ENCODE measurements at places on chromosomes 6 and 20.

GRCh38 chr6:45480752-45481415 is 103.2 kb upstream of the SUPT3H start:
- no peak for DNase-seq

DNA sequence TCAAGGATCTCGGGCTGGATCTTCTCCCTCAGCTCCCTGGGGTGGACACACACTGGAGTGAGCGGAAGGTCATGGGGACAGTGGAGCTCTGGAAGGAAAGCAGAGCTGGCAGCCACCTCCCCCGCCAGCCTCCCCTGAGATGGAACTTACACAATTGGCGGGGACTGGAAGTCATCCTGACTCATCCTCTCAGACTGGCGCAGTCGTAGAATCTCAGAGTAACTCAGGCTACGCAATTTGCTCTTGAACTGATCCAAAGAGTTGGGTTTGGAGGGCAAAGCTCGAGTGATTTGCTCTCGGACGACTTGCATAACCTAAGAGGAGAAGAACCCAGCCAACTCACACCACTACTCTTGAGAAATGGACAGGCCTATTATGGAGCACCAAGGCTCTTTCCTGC is 34.8 kb downstream of the ELMO2 start:
- DNase-seq, result no peak

GRCh38 chr6:122567034-122567433 is 43.2 kb upstream of the PKIB start:
- DNase-seq, result no peak

DNA sequence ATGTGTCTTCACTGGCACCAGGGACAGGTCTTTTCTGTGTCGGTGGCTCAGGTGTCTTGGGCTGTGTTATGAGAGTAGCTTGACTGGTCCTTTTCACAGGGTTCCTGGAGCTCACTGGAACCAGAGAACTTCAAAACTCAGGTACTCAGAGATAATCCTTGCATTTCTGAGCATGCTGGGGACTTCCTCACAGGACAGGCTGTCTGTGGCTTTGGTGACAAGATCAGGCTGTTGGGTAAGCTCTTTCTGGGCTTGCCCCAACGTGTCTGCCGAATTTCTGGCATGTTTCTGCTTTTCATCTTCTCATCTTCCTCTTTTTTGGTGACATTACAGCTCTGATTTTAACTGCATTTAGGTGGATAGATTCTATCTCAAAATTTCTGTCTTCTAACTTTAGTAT is 270.0 kb downstream of the CDH26 start:
- no peak for DNase-seq

DNA sequence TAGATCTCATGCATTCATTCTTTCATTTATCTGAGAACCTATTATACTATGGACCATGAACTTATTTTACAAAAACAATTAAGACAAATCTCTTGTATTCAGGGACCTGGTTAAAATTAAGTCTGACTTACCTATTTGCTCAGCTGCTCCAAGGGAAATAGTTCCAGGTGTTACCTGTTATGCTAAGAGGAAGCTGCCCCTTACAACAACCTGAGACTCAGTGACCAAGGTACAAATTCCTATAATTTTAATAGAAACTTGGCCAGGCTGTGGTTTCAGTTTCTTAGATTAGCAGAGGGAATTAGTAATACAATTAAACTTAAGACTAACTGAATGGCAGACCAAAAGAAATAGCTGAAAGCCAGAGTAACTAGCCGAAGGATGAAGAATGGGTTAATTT is 48.2 kb upstream of the GMPR start:
- no peak for DNase-seq

DNA sequence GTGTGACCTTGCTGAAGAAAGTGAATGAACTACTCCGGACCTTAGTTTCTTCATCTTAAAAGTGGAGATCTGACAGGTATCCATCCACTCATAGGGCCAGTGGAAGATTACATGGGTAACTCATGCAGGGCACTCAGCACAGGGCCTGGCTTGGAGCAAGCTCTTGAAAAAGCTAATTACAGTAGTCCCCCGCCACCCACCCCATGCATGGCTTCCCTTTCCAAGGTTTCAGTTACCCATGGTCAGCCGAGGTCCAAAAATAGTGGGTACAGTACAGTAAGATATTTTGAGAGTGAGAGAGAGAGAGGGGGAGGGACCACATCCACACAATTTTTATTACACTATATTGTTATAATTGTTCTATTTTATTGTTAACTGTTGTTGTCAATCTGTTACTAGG is 7.1 kb upstream of the PMEPA1 start:
- no peak for DNase-seq

- no peak for DNase-seq
Observed at GRCh38 chr6:144262470-144263369, 22.4 kb upstream of the UTRN start.

- no peak for DNase-seq
Observed at GRCh38 chr6:162907876-162908481, 180.2 kb downstream of the PACRG start.

GRCh38 chr6:87101067-87101466 is 6.2 kb upstream of the CGA start:
- DNase-seq, result no peak

DNA sequence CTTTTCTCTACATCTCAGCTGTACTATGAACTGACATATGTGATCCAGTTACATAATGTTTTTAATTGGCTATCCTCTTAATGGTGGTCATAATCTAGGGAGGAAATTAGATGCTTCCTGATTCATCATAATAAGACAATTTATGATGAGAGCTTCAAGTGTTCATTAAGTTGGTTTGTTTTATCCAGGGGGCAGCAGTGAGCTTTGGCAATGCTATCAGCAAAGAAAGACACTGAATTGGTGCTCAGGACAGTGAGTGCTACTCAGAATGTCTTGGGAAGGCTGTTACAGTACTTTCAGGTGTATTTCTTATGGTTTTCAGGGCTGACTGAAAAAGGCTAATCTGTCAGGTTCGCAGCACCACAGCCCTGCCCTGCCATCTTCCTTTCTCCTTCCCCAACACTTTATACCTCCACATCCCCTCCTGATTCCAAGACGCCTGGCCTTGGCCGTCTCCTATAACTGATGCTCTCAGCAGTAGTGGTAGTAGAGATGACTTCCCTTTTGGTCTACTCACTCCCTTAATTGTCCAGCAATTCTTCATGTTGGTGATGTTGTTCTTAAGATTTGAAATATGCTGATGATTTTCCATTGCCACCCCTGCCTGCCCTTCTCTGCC is 67.0 kb upstream of the TNFAIP3 start:
- no peak for DNase-seq

DNA sequence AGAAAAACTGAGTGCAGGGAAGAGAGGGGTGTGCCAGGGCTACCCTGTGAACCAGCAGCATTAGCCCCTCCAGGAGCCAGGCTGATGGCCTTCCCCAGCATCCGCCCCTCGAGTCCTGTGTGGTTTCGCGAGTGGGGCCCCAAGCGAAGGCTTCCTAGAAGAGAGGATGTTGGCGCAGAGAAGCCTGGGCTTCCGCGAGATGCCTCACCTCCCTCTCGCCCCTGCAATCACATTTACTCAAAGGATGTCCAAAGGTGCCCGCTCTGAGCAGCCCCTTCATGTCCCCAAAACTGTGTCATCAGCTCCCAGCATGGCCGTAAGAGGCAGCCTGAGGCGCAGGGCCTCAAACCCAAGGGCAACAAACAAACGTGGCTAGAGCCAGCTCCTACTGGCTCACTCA is 111.7 kb downstream of the PREX1 start:
- peak; percentile 50 for DNase-seq

- no peak for DNase-seq
Observed at GRCh38 chr6:63440594-63440993, 120.8 kb upstream of the LGSN start.

DNA sequence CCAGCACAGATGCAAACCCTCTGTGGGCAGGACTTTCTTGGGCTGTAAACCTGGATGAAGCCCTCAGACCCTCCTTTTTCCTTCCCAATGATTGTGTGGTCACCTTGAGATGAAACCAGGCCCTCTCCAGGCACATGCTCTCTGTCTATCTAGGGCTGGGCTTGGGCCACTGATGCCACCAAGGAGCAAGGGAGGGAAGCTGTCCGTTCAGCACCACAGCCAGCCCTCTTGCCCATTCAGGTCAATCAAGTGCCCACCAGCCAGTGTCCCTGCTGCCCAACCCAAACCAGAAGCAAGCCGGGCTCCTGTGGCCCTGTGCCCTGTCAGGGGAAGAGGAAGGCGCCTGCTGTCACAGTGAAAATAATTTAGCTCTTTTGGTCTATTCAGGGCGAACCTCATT is 8.0 kb downstream of the STMN3 start:
- no peak for DNase-seq

DNA sequence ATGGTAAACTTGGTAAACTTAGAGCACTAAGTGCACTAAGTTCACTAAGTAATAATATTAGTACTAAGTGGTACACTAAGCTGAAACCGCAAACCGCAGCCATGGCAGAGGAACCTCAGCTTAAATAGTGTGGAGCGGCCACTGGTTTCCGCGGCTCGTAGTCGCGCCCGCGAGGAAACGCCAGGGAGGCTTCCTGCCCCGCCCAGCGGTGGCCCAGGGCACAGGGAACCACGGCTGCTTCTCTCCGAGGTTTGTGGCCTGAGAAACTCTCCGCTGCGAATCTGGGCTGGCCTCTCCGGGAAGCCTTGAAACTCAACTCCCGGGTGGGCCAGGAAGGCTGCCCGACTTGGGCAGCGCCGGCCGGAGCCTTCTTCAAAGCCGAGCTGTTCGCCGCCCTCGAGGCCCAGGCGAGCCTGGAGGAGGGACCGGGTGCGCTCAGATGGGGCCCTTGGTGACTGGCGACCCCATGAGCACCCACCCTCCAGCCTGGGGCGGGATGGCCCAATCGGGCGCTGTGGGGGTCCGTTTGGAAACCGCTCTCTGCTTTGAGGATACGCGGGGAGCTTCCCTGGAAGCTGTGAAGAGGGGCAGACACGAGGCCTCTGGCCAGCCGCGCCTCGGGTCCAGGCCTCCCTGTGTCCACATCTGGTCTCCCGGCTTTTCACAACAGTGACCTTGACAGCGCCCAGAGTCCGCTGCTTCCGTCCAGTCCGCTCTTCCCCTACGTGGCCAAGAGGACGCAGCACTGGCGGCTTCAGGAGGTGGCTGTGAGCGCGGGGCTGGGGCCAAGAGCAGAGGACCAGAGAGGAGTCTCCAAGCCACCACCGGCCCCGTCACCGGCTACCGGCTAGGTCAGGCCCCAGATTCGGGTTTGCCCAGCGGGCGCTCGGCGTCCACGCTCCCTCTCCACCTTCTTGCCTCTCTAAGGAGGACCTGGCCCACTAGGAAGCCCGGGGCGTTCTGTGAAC is 25.4 kb upstream of the HLA-E start:
- DNase-seq, result peak; percentile 51

DNA sequence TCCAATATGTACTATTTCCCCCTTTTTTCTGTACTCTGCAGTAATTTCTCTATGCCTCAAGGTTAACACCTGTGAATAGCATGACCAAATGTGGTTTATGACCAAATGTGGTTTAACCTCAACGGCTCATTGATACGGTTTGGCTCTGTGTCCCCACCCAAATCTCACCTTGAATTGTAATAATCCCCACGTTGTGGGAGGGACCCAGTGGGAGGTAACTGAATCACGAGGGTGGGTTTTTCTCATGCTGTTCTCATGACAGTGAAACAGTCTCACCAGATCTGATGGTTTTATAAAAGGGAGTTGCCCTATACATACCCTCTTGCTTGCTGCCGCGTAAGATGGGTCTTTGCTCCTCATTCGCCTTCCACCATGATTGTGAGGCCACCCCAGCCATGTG is 18.7 kb downstream of the DEK start:
- DNase-seq, result no peak

GRCh38 chr20:62314339-62314638 is 11.5 kb downstream of the ADRM1 start:
- no peak for DNase-seq

GRCh38 chr6:71197780-71198179 is 90.8 kb upstream of the OGFRL1 start:
- DNase-seq, result no peak

- DNase-seq, result no peak
Observed at GRCh38 chr20:6562111-6562510, 205.4 kb upstream of the BMP2 start.

DNA sequence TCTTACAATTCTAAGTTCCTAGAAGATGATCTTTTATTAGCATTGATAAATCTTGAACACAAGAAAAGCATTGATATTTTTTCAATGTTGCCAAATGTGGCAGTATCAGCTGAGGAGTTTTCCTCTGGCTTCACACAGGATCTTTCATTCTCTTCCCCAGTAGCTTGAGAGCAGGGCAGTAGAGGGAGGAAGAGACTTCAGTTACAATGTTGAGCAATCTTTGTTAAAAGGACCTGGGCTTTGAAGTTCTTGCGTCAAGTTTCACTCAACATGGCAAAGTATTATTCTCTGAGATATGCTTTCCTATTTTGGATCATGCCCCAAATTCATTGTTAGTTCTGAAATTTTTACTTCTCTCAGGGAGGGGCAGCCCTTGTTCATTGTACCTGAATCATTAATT is 238.0 kb downstream of the COL12A1 start:
- no peak for DNase-seq

DNA sequence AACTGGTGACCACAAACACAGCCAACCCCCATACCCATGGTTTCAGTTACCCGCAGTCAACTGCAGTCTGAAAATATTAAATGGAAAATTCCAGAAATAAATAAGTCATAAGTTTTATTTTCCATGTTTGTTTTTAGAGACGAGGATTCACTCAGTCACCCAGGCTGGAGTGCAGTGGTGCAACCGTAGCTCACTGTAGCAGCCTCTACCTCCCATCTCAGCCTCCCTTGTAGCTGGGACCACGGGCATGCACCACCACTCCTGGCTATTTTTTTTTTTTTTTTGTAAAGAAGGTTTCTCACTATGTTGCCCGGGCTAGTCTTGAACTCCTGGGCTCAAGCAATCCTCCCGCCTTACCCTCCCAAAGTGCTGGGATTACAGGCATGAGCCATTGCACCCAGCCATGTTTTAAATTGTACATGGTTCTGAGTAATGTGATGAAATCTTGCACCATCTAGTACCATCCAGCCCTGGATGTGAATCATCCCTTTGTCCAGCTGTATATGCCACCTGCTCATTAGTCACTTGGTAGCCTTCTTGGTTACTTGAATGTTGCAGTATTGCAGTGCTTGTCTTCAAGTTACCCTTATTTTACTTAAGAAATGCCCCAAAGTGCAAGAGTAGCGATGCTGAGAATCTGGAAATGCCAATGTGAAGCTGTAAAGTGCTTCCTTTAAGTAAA is 14.5 kb downstream of the CSNK2A1 start:
- DNase-seq, result no peak

GRCh38 chr20:24745206-24745605 is 203.9 kb upstream of the CST7 start:
- no peak for DNase-seq

GRCh38 chr6:55299286-55299985 is 27.8 kb upstream of the GFRAL start:
- DNase-seq, result no peak

DNA sequence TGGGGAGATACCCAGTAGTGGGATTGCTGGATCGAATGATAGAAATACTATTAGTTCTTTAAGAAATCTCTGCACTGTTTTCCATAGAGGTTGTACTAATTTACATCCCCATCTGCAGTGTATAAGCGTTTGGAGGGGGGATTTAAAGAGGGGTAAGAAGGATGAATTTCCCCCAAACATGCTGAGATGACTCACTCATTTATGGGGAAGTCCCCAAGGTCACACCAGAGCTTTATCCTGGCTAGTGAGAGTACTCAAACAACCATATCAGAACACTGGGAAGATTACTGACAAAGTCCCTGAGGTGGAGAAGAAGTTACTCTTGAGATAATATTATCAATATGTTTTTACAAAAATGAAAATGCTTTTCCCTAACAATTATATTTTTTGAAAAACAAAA is 44.0 kb downstream of the ROS1 start:
- no peak for DNase-seq

GRCh38 chr6:47134476-47135189 is 92.5 kb upstream of the ADGRF1 start:
- DNase-seq, result no peak
